Head of caudate nucleus (tissue), 42 donors: ENCODE measurements at places on chromosomes 3 and 15.

- DNase-seq = no peak
Observed at GRCh38 chr15:83436513-83437158, 10.5 kb upstream of the SH3GL3 start.

DNA sequence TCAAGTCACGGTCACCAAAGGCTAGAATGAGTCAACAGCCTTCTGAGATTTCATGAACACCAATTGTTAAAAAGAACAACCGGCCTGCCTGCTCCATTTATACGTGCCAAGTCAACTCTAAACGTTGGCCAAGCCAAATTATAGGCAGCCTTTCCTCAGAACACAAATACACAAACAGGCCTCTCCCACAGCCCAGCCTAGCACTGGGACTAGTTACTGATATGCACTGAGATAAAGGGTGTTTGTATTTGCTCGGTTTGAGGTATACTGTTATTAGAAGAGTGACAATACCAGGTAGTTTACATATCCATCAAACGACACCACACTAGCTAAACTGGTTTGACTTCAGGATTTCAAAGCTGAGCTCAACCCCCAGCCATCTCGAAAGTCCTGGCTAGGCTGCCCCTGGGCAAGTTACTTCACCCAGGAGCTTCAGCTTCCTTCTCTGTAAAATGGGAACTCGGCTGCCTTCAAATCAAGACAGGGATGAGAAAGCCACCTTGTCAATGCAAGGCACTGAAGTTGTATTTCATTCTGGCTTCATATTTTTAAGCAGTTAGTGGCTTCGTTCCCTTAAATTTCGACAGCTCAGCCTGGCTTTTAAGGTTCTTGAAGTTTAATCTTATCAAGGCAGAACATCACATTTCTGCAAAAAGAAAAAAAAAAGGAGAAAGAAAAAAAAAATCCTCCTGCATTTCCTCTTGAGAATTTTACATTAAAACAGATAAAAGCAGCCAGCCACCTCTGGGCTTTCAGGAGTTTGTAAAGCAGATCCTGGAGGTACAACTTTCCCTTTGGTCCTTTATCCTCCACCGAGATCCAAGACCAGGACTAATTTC is 4.0 kb downstream of the TLE3 start:
- no peak for DNase-seq

- peak; percentile 44 for DNase-seq
Observed at GRCh38 chr3:152505926-152506325, 237.2 kb downstream of the MBNL1 start.

- no peak for DNase-seq
Observed at GRCh38 chr15:62933386-62933785, 109.2 kb upstream of the TPM1 start.

- DNase-seq = no peak
Observed at GRCh38 chr15:80121546-80121945, 31.3 kb upstream of the FAH start.

DNA sequence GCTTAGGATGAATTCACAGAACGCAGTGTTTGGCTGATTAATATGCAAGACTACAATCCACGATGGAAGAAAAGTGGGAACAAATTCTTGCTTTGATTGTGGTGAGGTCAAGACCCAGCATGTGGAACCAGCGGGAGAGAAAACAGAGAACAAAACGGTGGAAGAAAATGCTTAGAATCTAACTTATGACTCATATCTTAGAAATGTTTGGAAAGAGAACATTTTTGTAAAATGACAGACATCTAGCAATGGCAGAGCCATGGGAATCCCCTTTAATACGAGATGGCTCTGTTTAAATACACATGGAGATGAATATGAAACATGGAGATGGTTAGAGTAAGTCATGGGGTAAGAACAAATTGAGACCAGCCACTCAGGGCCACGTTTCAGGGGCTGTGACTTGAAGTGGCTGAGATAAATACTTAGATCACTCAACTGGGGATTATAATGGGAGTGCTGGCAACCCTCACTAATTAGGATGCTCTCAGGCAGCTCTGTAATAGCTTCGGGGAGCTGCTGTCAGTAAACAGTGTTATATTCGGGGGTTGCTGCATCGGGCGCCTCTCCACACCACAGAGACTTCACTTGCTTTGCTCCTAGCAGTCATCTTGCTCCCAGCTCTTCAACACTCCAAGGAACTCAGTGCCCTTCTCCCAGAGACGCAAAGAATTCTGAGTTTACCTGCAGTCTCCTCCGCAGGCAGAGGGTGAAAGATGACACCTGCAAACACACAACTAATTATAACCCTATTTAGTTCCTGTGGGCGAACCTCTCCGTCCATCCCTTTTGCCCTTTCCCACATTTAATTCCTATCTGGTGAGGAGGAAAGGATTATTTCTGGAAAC is 68.0 kb upstream of the ONECUT1 start:
- no peak for DNase-seq

- peak; percentile 80 for DNase-seq
Observed at GRCh38 chr3:187739561-187740332, 5.5 kb downstream of the BCL6 start.

- no peak for DNase-seq
Observed at GRCh38 chr3:45123581-45124269, 22.5 kb downstream of the CDCP1 start.

GRCh38 chr15:91227117-91227516 is 127.1 kb downstream of the SV2B start:
- DNase-seq = no peak

DNA sequence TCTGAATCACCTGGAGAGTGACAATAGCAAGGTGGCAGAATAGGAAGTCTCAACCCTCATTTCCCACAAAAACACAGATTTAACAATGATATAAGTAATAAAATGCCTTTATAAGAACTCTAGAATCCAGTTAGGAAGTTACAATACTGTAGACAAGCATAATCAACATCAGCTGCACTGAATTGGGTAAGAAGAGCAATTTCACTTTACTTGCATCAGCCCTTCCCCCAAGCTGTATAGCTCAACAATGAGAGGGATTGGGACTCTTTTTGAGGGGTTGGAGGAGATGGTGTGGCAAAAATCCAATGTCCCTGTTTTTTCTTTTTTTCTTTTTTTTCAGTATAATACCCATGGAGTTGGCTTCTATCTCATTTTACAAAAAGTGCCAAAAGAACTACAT is 63.1 kb downstream of the SERP1 start:
- no peak for DNase-seq

- no peak for DNase-seq
Observed at GRCh38 chr3:137765310-137766033, 1.4 kb downstream of the SOX14 start.

DNA sequence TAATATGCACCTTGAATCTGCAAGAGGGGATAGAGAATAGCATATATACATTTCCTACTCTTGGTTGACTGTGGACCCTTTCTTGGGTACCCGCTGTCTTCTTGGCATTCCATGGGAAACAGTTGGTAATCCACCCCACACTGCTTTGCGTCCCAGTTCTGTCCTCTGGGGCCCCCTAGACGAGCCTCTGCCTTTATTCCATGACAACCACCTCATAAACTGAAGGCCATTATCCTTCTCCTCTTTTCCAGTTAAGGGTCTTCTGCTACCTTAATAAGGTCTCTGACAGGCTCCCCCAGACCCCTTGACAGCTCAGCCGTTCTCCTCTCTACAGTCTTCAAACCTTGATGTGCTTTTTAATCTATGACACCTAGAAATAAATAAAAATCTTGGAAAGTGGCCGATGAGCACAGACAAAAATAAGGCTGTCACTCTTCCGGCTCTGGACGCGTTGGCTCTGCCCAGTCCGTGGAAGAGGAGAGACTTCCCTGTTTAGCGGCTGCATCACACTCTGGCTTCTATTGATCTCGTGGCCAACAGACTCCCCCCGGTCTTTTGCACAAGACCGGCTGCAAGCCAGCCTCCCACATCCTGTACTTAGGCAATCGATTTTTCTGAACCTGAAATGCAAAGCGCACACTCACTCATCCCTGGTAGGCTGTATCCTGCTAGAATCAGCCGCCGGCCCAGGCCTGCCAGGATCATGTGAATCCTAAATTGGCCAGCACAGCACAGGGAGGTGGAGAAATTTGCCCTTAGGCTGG is 251.0 kb upstream of the TLE3 start:
- peak; percentile 18 for DNase-seq

DNA sequence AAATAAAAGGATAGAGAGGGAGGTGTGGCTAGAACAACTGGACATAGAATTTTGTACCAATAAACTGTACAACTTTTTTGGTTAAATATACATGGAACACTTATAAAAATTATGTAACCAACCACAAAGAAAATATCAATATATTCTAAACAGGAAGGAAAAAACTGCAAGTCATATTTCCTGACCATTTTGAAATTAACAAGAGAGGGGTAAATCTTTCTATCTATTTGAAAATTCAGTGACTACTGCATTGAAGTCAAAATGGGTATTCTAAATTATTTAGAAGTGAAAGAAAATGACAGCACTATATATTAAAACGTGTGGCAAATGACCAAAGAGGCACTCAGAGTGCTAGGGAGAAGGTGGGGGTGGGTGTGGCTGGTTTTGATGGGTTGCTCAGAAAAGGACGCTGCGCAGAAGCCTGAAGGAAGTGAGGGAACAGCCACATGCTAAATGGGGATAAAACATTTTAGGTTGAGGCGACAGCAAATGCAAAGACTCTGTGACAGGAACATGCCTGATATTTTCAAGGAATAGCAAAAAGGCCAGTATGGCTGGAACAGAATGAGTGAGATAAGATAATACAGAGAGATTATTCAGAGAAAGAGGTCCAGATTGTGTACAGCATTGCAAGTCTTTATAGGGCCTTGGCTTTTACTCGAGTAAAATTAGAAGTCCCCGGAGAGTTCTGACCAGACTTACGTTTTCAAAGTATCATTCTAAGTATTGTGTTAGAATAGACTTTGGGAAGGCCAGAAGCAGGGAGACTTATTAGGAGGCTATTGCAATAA is 41.1 kb downstream of the ERICH6 start:
- DNase-seq = no peak

GRCh38 chr15:92603743-92604470 is 51.7 kb downstream of the FAM174B start:
- no peak for DNase-seq

DNA sequence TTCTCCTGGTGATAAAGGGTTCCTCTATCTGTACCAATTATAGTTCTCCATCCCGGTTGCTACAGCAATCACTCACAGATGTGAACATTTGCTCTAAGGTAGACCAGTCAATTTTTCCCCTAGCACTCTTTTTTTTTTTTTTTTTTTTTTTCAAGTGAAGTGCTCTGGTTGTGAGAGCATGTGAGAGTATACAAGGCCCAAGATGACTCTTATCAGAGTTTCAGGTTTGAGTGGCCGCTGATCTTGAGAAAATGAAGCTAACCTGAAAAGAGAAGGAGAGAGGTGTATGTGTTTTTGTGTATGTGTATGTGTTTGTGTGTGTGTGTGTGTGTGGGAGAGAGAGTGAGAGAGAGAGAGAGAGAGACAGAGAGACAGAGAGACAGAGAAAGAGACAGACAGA is 44.4 kb upstream of the OTOL1 start:
- DNase-seq = no peak

DNA sequence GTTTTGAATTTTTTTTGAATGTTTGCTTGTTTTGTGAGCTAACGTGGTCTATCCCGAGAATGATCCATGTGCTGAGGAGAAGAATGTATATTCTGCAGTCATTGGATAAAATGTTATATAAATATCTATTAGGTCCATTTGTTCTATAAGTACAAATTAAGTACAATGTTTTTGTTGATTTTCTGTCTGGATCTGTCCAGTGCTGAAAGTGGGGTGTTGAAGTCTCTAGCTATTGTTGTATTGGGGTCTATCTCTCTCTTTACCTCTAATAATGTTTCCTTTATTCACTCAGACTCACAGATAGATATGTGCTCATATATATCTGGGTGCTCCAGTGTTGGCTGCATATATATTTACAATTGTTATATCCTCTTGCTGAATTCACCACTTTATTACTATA is 144.8 kb upstream of the SETMAR start:
- no peak for DNase-seq

DNA sequence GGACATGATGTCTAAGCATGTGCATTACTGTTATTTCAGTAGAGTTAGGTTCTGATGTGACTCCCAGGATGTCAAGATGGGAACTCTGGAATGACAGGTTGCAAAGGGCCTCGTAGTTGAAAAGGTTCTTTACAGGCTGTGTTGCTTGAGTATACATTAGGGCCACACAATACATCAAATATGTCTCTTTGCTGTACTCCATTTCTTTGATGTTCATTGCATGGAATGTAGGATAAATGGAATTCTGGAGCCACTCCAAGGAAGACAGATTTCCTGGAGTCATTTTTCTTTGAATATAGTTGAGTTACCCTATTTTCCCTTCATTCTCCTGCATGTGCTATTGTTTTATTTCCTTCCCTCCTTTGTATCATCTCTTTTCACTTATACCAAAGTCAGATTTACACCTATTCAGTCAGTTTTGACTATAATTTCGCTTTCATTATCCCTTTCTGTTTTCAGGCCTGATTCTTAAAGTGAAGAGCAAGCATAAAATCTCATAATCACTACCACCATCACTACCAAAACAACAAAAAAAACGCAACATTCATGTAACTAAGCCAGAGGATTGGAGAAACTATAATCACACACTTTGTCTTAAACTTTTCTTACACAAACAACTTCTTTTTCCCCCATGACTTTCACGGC is 61.2 kb upstream of the PTX3 start:
- no peak for DNase-seq

GRCh38 chr3:52494445-52494844 is 693 bp upstream of the STAB1 start:
- no peak for DNase-seq

GRCh38 chr3:58037141-58037910 is 29.1 kb downstream of the FLNB start:
- no peak for DNase-seq

DNA sequence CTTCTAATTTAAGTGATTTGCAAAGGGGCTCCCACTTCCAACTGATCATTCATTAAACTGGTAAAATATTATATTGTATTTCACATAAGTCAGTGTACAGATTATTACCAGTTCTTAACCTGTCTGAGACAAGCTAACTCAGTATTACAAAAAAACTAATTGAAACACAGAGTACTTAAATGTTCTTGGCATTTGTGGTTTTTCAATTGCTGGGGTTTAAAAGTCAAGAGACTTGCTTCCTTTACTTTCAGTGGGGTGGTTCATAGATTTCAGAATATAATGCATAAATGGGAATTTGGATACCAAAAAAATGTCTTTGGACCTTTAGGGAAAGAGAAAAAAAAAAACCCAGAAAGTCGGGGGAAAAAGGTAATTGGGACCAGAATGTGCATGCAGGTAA is 85.0 kb downstream of the ATP10A start:
- DNase-seq = no peak

- DNase-seq = no peak
Observed at GRCh38 chr3:72011485-72011884, 226.5 kb upstream of the PROK2 start.
